ENCODE measurements at places on chromosomes 1 and 21. TPM values are rescaled to one million over a fixed set of nuclear protein-coding genes. Genes with fewer than 3 reads are reported as not detected.
A peak's percentile ranks its signal among the peaks of the same experiment; 100 is the strongest.

The KCNN3 gene
- 21.8 TPM for total RNA-seq

The PHF13 gene
- total RNA-seq: 21.3 TPM

DNA sequence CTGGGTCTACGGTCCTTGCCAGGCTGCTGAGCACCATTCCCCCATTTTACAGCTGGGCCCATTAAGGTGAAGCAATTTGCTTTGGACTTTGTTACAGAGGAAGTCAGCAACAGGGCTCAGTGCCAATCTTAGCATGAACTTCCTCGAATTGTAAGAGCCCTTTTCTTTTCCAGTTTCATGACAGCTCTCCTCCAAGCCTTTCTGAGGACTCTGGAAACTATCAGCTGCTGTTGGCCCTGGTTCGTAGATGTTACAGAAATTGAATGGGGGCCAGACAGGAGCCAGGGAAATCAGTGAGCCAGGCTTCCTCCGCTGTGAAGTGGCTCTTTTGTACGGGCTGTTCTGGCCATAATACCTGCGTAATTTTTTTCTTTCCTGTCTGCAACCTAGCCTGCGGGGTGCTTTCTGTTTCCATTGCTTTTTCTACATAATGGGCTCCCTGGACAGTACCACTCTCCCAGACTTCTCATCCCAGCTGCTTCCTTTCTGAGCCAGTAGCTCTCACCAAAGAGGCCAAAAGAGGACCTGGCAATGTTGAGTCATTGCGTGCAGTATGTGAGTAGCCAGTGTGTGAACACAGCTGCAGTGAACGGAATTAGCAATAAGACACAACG is 386.3 kb downstream of the DISC1 start:
- peak; percentile 59 for DNase-seq
- no peaks in the 10 kb centered on the region for H3K36me3 ChIP-seq
- H3K27me3 ChIP-seq: no peaks in the 10 kb centered on the region
- no peaks in the 10 kb centered on the region for H3K4me1 ChIP-seq
- H3K27ac ChIP-seq: peak overlapping the region; percentile 54
- H3K4me3 ChIP-seq: no peak overlapping the region

DNA sequence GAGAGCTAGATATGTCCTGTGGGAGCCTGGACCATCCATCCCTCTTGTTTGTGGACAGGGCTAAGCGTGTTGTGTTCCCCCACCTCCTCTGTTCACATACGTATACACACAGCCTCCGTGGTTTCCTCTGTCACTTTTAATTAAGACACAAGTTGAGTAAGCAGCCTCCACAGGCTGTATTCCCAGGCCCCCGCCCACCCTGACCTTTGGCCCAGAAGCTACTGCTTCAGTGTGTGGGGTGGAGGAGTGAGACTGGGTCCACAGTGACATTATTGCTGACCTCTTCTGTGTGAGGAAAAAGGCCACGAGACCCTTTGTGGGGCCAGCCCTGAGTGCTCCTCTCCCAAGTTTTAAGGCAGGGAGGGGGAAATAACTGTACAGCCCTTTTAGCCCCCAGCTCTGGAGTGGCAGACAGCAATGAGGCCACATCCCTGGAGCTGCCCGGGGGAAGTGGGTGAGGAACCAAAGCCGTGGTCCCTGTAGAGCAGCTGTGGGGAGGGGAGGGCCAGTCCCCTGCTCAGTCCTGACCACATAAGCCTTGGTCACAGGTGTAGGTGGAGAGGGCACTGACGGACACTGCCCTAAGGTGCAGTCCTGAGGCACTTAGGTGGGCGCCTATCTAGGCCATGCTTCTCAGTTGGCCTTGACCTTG is 4.4 kb downstream of the ELOVL1 start:
- no peak for DNase-seq
- H3K4me1 ChIP-seq: peaks cover 13% of the 10 kb centered on the region
- H3K27ac ChIP-seq: no peak overlapping the region
- peaks cover 4% of the 10 kb centered on the region for H3K36me3 ChIP-seq
- no peaks in the 10 kb centered on the region for H3K27me3 ChIP-seq

The CPLANE2 gene
- 4.5 TPM for total RNA-seq

The OR2L13 gene
- total RNA-seq: not detected

DNA sequence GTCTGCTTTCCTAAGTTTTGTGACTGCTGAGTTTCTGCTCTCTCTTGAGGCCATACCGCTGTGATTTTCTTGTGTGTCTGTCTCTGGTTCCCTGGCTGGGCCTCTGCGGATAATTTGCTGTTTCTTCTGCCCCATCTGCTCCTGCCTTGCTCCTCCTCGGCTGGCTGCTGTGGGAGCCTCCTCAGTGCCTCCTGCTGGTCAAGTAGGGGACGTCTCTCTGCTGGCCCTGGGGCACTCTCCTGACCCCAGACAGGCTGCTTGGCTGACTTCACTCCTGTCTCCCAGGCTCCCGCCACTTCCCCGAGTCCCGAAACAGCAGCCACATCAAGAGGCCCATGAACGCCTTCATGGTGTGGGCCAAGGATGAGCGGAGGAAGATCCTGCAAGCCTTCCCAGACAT is 28.5 kb downstream of the ETNK2 start:
- no peak overlapping the region for H3K27ac ChIP-seq
- no peaks in the 10 kb centered on the region for H3K27me3 ChIP-seq
- no peak overlapping the region for H3K4me3 ChIP-seq
